Upper lobe of right lung (tissue), 1 donor: ENCODE measurements at places on chromosomes 5 and 9. TPM values are rescaled to one million over a fixed set of nuclear protein-coding genes. Genes with fewer than 3 reads are reported as not detected.

AIF1L gene
- 12.3 TPM for total RNA-seq

DNA sequence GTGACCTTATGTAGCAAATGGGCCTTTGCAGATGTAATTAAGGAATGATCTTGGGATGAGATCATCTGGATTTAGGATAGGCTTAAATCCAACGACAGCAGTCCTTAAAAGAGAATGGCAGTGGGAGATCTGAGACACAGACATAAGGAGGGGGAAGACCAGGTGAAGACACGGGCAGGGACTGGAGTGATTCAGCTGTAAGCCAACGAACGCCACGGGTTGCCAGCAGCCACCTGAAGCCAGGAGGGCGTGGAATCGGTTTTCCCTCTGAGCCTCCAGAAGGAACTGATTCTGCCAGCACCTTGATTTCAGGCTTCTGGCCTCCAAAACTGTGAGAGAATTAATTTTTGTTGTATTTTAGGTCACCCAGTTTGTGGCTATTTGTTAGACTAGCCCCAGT lies 218.6 kb upstream of the ANKRD55 start:
- no peaks in the 10 kb centered on the region for H3K36me3 ChIP-seq
- H3K4me3 ChIP-seq: no peak overlapping the region
- H3K27ac ChIP-seq: no peak overlapping the region
- no peaks in the 10 kb centered on the region for H3K4me1 ChIP-seq
- no peak for DNase-seq

GRCh38 chr5:50653946-50654345 lies 12.5 kb upstream of the PARP8 start:
- H3K4me3 ChIP-seq: no peak overlapping the region
- H3K27me3 ChIP-seq: no peaks in the 10 kb centered on the region
- H3K36me3 ChIP-seq: no peaks in the 10 kb centered on the region
- no peak for DNase-seq
- no peaks in the 10 kb centered on the region for H3K4me1 ChIP-seq

FBXO10 gene
- total RNA-seq: 8.0 TPM
